Thoracic aorta (tissue), 2 donors: ENCODE measurements at places on chromosomes 1 and 21.

DNA sequence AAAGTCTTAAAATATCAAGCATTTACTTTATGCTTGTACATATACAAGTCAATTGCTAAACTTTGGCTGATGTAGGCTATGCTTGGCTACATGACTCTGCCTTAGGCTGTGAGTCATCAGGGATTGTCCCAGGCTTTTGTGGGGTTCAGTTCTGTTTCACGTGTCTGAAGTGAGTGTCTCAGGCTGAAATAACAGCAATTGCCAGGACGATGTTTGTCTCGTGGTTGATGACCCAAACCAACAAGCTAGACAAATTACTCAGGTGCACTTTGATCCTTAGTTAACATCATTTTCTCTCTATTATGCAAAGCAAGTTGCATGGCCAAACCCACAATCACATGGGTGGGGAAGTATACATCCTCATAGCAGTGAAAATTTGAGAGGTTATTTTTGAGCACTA lies 410.1 kb downstream of the BRINP3 start:
- H3K27ac ChIP-seq = no peak overlapping the region
- H3K36me3 ChIP-seq = no peaks in the 10 kb centered on the region
- no peak for DNase-seq
- no peaks in the 10 kb centered on the region for H3K27me3 ChIP-seq

- peaks cover 36% of the 10 kb centered on the region for H3K4me1 ChIP-seq
- DNase-seq = no peak
- H3K36me3 ChIP-seq = no peaks in the 10 kb centered on the region
- H3K27me3 ChIP-seq = no peaks in the 10 kb centered on the region
- H3K4me3 ChIP-seq = no peak overlapping the region
These were observed 60.3 kb downstream of the GALNT2 start for GRCh38 chr1:230127105-230128054.

DNA sequence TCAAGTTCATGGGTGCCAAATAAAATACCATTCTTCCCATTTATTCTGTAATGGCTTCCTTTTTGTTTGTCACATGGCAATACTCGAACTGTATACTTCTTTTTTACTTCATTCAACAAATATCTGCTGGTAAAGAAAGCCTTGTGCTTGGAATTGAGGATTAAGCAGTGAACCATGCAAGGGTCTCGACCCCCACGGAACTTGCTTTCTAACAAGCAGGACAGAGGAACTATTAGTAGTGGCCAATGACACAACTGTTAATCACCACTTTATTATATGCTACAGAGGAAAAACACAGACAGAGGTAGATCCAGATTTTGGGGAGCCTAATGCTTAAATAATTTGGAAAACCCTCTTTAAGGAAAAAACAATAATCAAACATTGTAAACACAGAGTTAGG lies 542.2 kb downstream of the DPYD start:
- no peak overlapping the region for H3K4me3 ChIP-seq
- peaks cover 10% of the 10 kb centered on the region for H3K4me1 ChIP-seq
- H3K27me3 ChIP-seq = no peaks in the 10 kb centered on the region
- H3K36me3 ChIP-seq = no peaks in the 10 kb centered on the region
- H3K27ac ChIP-seq = no peak overlapping the region

GRCh38 chr1:183291216-183291762 lies 105.2 kb downstream of the LAMC2 start:
- peaks cover 27% of the 10 kb centered on the region for H3K4me1 ChIP-seq
- H3K27ac ChIP-seq = peak overlapping the region; percentile 75
- no peaks in the 10 kb centered on the region for H3K36me3 ChIP-seq
- H3K4me3 ChIP-seq = no peak overlapping the region

- DNase-seq = no peak
- H3K36me3 ChIP-seq = no peaks in the 10 kb centered on the region
- H3K4me1 ChIP-seq = peaks cover 22% of the 10 kb centered on the region
- peak overlapping the region; percentile 4 for H3K27ac ChIP-seq
These were observed 132.6 kb downstream of the DHRS3 start for GRCh38 chr1:12485231-12486058.

DNA sequence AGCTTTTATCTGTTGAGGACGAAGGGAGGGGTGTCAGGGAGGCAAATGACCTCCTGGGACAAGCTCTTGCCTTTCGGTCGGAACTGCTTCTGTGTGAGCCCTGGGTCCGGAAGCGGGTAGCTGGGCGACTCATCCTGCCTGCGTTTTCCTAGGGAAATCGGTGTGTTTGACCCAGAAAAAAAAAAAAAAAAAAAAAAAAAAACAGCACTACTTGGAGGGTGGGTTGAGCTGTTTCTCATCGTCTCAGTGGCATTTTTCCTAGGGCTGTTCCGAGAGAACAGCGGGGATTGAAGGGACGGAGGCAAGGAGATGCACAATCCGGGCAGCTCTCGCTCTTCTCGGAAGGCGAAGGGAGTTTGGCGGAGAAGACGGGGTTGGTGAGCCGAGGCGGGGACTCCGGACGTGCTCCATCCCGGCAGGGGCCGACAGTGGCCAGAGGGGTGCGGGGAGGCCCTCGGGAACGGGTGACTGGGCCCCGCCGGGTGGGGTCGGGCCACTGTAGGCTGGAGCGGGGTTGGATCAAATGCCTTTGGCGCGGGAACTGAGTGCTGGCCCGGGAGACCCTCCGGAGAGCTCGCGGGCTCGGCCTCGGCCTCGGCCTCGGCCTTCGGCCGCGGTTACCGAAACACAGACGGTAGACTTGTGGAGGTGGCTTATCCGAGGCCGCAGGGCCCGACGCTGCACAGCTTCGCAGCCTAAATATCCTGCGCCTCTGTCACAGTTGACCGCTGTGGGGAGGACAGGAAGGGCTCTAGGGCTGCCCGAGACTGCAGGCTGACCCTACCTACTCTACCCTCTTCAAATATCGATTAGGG lies 2.4 kb upstream of the BARHL2 start:
- DNase-seq = no peak
- H3K27ac ChIP-seq = no peak overlapping the region
- H3K36me3 ChIP-seq = no peaks in the 10 kb centered on the region
- H3K27me3 ChIP-seq = peaks cover 71% of the 10 kb centered on the region
- H3K4me3 ChIP-seq = no peak overlapping the region

DNA sequence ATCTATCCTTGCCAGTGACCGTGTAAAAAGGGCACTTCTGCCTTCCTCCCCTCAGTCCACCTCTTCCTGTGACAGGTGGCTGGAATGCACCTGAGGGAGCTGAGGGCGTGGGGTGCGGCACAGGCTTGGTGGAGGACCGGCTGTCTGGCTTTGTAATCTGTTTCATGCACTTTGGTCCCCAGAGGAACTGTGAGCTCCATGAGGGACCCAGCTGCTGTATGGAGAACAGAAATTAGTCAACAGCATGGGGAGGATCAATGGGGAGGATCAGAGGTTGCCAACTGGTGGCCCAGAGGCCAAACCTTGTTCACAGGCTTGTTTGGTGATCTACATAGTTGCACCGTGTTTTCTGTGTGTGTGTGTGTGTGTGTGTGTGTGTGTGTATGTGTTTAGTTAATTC lies 19.0 kb upstream of the LUZP1 start:
- no peaks in the 10 kb centered on the region for H3K27me3 ChIP-seq
- no peaks in the 10 kb centered on the region for H3K36me3 ChIP-seq
- DNase-seq = no peak
- no peak overlapping the region for H3K27ac ChIP-seq

GRCh38 chr1:158371188-158371953 lies 17.7 kb downstream of the CD1E start:
- no peaks in the 10 kb centered on the region for H3K27me3 ChIP-seq
- no peak for DNase-seq
- H3K4me1 ChIP-seq = no peaks in the 10 kb centered on the region
- H3K27ac ChIP-seq = no peak overlapping the region
- H3K4me3 ChIP-seq = no peak overlapping the region

DNA sequence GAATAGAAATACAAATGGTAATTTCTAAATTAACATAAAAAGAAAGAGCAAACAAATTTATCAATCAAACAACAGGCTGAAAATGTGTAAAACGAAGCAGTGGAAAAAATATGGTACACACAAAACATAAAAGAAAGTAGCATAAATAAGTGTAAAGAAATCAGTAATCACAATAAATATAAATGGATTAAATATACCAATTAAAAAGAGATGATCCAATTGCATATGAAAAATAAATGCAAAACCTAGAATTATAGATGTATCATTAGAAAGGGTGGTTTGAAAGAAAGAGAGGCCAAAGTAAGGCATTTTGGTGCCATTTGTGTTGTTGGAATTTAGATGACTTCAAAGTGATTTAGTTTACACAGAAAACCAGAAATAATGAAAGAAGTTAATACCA lies 202.2 kb downstream of the PTBP2 start:
- H3K27me3 ChIP-seq = no peaks in the 10 kb centered on the region
- H3K27ac ChIP-seq = no peak overlapping the region
- H3K4me3 ChIP-seq = no peak overlapping the region
- no peaks in the 10 kb centered on the region for H3K4me1 ChIP-seq
- no peaks in the 10 kb centered on the region for H3K36me3 ChIP-seq

DNA sequence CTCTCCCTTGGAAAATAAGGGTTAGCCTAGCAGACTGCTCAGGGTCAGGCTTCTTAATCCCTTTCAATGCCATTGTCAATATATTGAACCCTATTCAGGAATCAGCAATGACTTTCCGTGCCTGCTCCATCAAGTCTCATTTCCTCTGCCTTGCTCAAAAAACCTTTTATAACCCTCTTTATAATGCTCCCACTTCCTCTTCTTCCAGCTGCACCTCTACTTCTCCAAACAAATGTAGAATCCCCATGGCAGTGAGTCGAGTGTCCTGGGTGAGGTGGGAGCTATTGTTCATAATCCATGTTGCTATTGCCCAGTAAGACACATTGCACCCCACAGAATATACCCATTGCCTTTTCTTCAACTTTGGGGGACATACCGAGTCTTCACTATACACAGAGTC lies 58.6 kb downstream of the OLIG1 start:
- peaks cover 5% of the 10 kb centered on the region for H3K4me1 ChIP-seq
- H3K4me3 ChIP-seq = no peak overlapping the region
- H3K27ac ChIP-seq = no peak overlapping the region

DNA sequence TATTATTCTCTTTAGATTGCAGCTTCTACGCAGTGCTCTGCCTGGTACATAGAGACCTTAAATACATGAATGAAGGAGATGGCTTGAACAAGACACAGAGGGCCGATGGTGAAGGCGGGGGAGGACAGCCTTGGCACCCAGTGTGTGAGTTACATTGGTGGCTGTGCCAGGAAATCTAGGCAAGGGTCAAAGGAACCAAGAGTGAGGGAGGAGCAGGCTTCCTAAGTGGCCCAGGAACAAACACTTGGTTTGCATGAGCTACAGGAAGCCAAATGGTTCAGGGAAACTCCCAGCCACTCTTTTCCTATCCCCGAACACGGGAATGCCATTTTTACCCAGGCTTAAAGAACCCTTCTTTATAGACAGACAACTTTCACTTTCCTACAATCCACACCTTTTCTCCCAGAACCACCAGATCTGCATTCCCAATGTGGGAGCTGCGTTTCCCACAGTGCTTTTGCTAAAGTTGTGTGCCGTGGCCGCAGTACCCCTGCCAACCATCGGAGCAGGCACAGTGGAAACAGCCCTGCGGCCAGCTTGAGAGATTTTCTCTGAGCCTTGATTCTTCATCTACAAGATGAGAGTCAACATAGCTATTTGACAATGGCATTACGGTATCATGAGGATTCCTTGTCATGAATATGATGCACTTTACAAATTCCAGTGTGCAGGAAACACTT lies 3.5 kb upstream of the CLEC20A start:
- H3K4me3 ChIP-seq = no peak overlapping the region
- no peaks in the 10 kb centered on the region for H3K27me3 ChIP-seq
- DNase-seq = no peak
- H3K36me3 ChIP-seq = no peaks in the 10 kb centered on the region

- no peak overlapping the region for H3K27ac ChIP-seq
- no peaks in the 10 kb centered on the region for H3K36me3 ChIP-seq
- H3K27me3 ChIP-seq = no peaks in the 10 kb centered on the region
- H3K4me1 ChIP-seq = peaks cover 13% of the 10 kb centered on the region
- no peak for DNase-seq
These were observed 57.1 kb upstream of the RWDD3 start for GRCh38 chr1:95176861-95177260.

- H3K27ac ChIP-seq = no peak overlapping the region
- no peaks in the 10 kb centered on the region for H3K36me3 ChIP-seq
- DNase-seq = no peak
- no peaks in the 10 kb centered on the region for H3K4me1 ChIP-seq
These were observed 444.7 kb downstream of the ADGRL2 start for GRCh38 chr1:82245345-82246014.

DNA sequence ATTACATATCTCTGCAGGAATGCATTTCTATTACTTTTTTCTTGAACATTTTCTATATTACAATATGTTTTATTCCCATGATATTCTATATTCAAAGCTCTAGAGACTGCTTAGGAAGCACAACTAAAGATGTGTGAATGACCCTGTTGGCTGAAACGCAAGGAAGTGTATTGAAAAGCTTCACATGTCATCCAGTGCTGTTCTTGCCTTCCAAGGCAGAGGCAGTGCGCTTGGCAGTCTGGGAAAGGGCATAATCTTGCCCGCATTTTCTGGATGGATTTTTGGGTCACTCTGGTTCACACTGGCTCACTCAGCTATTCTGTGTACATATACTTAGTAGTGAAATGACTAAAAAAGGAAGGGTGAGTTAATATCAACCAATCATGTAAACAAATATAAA lies 262.4 kb downstream of the PTPRC start:
- no peak overlapping the region for H3K27ac ChIP-seq
- H3K36me3 ChIP-seq = no peaks in the 10 kb centered on the region
- no peaks in the 10 kb centered on the region for H3K27me3 ChIP-seq
- no peak overlapping the region for H3K4me3 ChIP-seq

DNA sequence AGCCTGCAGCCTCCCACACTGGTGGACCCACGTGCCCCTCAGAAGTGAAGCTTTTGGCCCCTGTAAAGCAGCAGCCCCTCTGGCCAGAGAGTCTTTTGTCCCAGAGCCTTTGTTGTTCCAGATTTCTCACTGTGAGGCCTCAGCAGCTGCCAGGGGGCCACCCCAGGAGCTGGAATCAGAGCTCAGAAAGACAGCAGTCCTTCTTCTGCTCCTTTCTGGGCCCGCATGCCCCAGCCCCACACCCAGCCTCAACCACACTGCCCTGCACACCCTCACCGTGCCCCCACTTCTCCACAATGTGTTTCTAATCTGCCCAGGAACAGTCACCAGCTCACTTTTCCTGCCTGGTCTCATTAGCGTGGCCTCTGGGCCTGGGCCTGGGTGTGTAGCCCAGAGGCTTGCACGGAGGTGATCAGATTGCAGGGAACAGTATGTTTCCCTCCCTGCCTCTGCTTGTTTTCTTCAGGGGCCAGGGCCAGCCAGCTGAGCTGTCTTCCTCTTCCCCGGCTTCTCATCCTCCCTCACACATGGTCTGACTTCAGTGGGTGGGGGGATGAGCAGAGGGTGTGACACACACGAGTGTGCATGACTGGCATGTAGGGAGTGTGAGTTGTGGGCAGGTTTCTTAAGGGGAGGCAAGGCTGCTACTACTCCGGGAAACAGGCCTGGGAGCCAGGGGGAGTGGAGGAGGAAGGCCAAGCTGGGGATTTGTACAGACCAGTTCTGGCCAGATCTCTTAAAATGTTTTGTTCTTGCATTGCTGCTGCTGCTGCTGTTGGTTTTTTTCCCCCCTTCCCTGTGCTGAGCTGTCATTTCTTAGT lies 82.5 kb upstream of the ZNF648 start:
- peak; percentile 69 for DNase-seq
- no peaks in the 10 kb centered on the region for H3K36me3 ChIP-seq

GRCh38 chr1:221188458-221188857 lies 309.2 kb downstream of the HLX start:
- no peaks in the 10 kb centered on the region for H3K36me3 ChIP-seq
- no peak for DNase-seq
- H3K4me3 ChIP-seq = no peak overlapping the region
- no peaks in the 10 kb centered on the region for H3K27me3 ChIP-seq
- H3K4me1 ChIP-seq = no peaks in the 10 kb centered on the region

- DNase-seq = no peak
- H3K4me1 ChIP-seq = no peaks in the 10 kb centered on the region
- H3K36me3 ChIP-seq = no peaks in the 10 kb centered on the region
- no peaks in the 10 kb centered on the region for H3K27me3 ChIP-seq
- no peak overlapping the region for H3K4me3 ChIP-seq
These were observed 22.4 kb upstream of the FCER1A start for GRCh38 chr1:159279773-159280172.
